Activated T-helper 2 cell treated with anti-CD3 and anti-CD28 coated beads, Interferon-gamma antibody, Interleukin-2, Interleukin-4, amounts not matched to agents 10 μg/mL and 5 μg/mL and 100 μg/mL, durations not matched to agents 14 hours and 24 hours and 36 hours (primary cell): ENCODE measurements at places on chromosomes 12 and 14. TPM values are rescaled to one million over a fixed set of nuclear protein-coding genes. Genes with fewer than 3 reads are reported as not detected.

Gene CFAP54
- total RNA-seq, result 0.14 and 0.23 TPM in 2 replicates

Gene RD3L
- not detected in 2 replicates for total RNA-seq

Gene WSCD2
- not detected in 2 replicates for total RNA-seq

Gene ANO2
- not detected in 2 replicates for total RNA-seq

Gene BTBD6
- total RNA-seq, result 38.4 and 38.6 TPM in 2 replicates

Gene DNAJC22
- total RNA-seq, result 0.09 TPM in 1 of 2 replicates, not detected in the other
